ENCODE measurements at places on chromosomes 3 and 15.

DNA sequence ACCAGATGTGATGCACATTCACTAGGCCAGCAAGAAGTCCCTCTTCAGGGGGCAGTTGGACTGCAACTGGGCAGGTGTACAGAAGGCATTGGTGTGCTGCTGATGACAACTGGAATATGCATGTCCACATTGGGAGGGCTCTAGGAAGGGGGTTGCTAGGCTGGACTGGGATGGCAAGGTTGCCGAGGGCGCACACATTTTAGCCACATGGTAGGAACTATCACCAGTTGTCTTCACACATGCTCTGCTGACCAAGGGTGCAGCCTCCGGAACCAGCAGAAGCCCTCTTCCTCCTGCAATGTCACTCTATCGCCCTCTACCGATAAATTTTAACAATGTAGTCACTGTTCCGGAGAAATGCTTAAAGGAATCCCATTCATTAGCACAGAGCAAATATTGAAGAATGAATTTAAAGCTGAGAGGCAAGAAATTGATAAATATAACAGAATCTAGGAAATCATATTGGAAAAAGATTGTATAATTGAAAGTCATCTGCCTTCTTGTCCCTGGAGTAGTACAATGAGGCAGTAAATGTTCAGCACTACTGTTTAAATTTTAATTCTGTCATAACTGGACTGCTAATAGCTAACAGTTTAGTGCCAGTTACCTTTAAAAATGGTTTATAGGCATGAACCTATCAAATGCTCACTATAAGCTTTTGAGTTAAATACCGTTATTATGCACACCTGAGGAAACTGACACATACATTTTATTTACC, 22.6 kb upstream of the LYSMD4 start:
- DNase-seq: peak; percentile 52

GRCh38 chr3:120649830-120650233, 32.2 kb downstream of the HGD start:
- no peak for DNase-seq

GRCh38 chr3:145939431-145939830, 221.6 kb downstream of the PLOD2 start:
- DNase-seq: no peak

GRCh38 chr3:44066806-44067205, 174.9 kb upstream of the TOPAZ1 start:
- no peak for DNase-seq

GRCh38 chr3:64945171-64945729, 257.4 kb upstream of the ADAMTS9 start:
- DNase-seq: peak; percentile 43

GRCh38 chr15:29566914-29567313, 255.4 kb downstream of the TJP1 start:
- DNase-seq: no peak

- no peak for DNase-seq
These were observed 60.9 kb downstream of the ATP2B2 start for GRCh38 chr3:10444511-10444910.

- no peak for DNase-seq
These were observed 30.1 kb downstream of the GREM1 start for GRCh38 chr15:32747921-32748342.

GRCh38 chr3:143720381-143720780, 127.9 kb downstream of the SLC9A9 start:
- DNase-seq: no peak

DNA sequence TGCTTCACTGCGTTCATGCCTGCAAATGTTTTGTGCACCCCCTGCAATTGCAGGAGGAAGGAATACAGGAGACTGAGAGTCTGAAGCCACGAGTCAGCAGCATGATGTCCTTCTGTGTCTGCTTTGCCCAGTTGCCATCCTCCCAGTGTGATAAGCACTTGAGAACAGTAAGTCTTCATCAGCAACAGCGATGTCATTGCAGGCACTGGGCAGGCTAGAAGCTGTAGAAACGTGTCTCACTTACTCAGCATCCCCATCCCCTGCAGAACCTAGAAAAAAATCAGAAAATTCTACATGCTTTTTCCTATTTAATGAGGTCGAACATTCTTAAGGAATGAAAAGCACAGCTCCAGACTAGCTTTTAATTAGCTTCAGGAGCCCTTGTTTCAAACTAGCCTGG, 156.5 kb upstream of the LPP start:
- DNase-seq: no peak

DNA sequence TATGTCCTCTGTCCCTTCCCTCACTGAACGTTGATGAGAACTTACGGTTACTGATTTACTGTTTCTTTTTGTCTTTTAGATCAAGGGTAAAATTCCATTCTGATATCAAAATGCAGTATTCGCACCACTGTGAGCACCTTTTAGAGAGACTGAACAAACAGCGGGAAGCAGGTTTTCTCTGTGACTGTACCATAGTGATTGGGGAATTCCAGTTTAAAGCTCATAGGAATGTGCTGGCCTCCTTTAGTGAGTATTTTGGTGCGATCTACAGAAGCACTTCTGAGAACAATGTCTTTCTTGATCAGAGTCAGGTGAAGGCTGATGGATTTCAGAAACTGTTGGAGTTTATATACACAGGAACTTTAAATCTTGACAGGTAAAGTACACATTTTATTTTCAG, 990 bp downstream of the MYNN start:
- DNase-seq: no peak

GRCh38 chr15:96629511-96629910, 299.0 kb downstream of the NR2F2 start:
- peak; percentile 12 for DNase-seq

GRCh38 chr3:193772422-193772763, 179.4 kb downstream of the OPA1 start:
- no peak for DNase-seq

DNA sequence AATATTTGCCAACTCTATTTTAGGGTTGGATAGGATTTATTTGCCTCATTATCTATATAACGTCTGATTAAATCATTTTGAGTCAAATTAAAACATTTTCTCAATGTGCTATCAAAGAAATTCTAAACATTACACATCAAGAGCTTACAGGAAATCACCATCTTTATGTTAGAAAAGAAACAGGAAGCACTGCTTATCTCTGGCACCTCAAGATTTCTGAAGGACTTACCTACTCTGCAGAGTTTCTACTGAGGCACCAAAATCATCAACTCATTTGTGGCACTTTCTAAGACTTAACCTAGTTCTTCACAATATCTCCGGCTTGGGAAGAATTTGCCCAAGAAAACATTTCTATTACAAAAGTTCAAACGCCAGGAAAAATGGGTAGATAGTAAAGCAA, 181.3 kb upstream of the EOMES start:
- DNase-seq: no peak

DNA sequence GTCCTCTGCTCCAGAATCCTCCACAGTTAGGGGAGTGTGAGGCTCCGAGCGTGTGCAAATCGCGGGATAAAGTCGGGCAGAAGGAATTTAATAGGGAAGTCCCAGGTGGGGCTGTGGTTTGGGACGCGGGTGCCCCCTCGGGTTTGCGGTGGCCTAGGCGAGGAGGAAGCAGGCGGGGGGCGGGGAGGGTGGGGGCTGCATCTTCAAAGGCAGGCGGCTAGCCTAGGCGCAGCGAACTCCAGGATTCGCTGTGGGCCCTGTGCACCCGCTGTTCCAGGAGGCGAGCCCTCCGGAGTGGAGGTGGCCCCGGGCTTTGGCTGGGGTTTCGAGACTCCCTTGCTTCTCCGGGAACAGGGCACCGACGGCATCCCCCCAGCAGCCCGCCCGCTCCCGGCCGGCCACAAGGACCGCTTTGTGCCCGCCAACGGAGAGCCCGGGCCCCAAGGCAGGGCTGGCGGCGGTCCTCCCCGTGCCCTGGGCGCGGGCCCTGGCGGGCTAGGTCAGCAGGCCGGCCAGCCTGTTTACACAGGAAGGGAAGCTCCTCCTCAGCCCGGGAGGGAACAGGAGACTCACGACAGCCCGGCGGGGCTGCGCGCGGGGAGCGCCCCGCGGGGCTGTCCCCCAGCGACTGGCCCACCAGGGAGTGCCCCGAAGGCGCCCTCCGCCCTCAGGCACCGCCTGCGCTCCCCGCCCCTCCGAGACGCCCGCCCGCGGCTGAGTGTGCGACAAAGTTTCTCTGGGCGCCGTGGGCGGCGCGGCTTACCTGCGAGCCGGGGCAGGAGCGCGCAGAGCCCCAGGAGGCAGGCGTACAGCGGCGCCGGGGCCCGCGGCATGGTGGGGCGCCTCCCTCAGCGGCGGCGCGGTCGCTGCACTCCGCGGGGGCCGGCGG, 753 bp downstream of the ITGB5 start:
- DNase-seq: peak; percentile 41

GRCh38 chr3:174442302-174442682, 416.8 kb upstream of the NAALADL2 start:
- DNase-seq: no peak

- no peak for DNase-seq
These were observed 207.6 kb downstream of the STAG1 start for GRCh38 chr3:136544532-136544931.

DNA sequence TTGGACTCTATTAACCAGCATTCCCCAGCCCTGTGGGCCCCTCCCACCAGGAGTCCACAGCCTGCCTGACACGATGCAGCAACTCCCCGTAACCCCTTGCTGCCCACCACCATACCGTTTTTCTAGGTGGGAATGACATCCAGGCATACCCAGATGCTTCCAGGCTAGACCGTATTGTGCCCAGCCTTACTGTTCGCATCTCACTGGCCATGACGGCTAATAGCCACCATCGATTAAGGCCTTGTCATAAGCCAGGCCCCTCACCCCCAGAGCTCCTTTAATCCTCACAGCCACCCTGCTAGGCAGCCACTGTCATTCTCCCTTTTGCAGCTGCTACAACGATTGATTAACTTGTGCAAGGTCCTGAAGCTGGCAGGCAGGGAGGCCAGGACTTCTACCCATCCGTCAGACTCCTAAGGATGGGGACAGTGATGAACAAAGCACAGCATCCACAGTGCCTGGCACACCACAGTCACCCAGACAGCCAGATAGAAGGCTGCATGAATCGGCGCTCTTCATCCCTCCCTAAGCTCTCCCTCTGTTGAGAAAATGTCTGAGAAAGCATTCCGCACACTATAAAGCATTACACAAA, 60.0 kb upstream of the FLNB start:
- no peak for DNase-seq

DNA sequence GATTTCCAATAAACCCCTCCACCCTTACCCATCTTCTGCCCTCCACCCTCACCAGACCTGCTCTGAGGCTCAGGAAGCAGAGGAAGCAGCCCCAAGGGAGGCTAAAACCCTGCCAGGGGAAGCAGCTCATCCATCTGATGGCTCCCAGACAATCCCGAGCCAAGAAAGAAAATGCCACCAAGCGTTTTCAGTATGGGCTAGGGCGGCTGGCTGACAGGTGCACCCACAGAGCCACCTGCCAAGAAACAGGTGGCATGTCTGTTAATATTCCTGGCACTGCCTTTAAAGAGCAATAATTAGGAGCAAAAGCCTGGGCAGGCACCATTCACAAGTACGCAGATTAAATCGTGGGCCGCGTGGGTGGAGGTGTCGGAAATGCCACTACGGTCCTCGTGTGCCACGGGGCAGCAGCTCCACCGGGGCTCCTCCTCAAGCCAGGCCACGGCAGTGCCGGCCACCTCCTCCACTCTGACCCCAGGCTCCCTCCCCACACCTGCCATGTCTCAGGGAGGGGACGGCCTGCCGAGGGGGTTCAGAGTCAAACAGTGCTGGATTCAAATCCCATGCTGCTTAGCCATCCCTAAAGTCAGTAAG, 23.9 kb upstream of the GRIP2 start:
- DNase-seq: no peak

DNA sequence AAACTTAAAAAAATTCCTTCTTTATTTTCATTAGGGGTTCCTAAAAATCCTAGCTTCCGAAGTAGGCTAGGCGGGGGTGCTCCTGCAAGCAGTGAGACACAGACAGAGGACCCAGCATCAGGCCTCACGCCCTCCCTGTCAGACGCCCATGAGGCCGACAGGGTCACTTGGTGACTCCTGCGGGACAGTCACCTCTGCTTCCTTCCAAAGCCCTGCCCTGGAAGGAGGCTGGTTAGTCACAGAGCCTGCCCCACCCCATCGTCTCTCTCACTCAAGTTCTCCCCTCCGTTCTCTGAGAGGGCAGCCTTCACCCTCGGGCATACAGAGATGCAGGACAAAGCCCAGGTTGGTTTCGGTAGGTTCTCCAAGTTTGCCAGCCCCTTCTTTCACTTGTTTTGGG, 38.6 kb downstream of the EHD4 start:
- no peak for DNase-seq

DNA sequence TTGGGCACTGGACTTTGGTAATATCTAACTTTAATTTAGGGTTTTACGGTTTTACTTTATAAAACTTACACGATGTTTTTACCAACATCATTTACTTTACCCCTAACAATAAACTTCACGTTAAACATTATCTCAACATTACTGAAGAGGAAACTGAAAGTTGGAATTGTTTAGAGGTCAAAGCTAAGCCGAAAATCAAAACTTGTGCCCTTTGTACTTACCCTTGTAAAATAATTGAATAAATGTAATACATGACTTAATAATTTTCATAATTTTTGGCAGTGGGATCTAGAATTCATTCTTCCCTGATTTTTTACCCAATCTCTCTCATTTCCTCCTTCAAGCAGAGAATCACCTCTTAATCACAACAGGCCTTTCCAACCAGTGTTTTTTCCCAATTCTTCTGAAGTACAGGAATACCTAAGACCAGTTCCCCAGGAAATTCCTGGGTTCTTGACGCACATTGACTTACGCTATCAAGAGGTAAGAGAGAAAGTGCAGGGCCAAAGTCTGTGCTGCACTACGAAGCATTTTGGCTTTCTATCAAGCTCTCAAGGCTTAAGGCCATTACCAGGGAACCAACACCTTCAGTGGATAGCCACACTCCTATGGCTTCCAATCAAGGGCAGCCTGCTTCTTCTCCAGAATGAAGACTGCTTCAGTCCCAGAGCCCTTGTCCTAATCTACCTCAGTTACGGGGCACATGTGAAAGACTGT, 11.9 kb upstream of the SEMA6D start:
- no peak for DNase-seq

DNA sequence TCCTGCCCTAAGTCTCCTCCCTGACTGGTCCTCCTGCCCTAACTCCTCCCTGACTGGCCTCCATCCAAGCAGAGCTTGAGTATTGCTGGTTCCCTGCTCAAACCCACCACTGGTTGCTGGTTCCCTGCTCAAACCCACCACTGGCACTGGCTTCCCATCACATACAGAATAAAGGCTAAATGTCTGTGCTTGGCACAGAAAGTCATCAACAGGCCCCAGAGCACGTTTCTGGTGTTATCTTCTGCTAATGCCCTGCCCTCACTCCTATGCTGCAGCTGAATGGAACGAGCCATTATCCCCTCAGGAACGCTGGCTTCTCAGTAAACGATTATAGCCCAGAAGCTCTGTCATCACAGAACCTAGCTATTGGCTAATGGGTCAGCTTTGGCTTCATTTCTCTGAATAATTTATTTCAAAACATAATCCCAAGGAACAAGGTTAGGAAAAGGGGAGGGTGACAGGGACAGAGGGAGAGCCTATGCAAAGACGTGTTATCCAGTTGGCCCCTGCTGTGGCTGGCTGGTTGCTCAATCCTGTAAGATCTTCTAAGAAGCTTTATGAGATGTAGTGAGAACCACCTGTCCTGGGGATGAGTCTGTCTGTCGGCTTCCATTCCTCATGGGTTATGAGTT, 6.3 kb upstream of the MUC20 start:
- no peak for DNase-seq

Data from ovary (tissue), 10 donors.